Placental pericyte (primary cell): ENCODE measurements at places on chromosomes 5 and 9. TPM values are rescaled to one million over a fixed set of nuclear protein-coding genes. Genes with fewer than 3 reads are reported as not detected.

Gene CRHBP
- total RNA-seq, result 1.0 TPM in 1 of 2 replicates, not detected in the other

Gene C5orf52
- not detected in 2 replicates for total RNA-seq

Gene FRRS1L
- total RNA-seq, result not detected in 2 replicates

Gene NR2F1-AS1
- 33.8 and 42.9 TPM in 2 replicates for total RNA-seq

Gene SGCD
- total RNA-seq, result 0.88 and 2.9 TPM in 2 replicates

Gene CAMLG
- 21.0 and 25.8 TPM in 2 replicates for total RNA-seq

Gene SLC6A18
- total RNA-seq, result not detected in 2 replicates

Gene IFNA17
- not detected in 2 replicates for total RNA-seq

Gene IL3
- total RNA-seq, result not detected in 2 replicates

Gene ALDOB
- not detected in 2 replicates for total RNA-seq

Gene GPRIN1
- total RNA-seq, result 1.8 and 11.9 TPM in 2 replicates

Gene SLC46A2
- not detected in 2 replicates for total RNA-seq

Gene GNA14
- 0.43 and 1.3 TPM in 2 replicates for total RNA-seq

Gene PHF24
- not detected in 2 replicates for total RNA-seq

Gene EMB
- total RNA-seq, result 0.57 TPM in 1 of 2 replicates, not detected in the other

Gene ACOT12
- 0.57 and 0.66 TPM in 2 replicates for total RNA-seq

Gene COL27A1
- total RNA-seq, result 4.6 and 29.2 TPM in 2 replicates

Gene SHOC1
- total RNA-seq, result under 0.01 and 0.14 TPM in 2 replicates

Gene WDR31
- 0.43 and 1.3 TPM in 2 replicates for total RNA-seq

Gene ZNF608
- total RNA-seq, result 5.5 and 11.5 TPM in 2 replicates

Gene CCT5
- 332 and 524 TPM in 2 replicates for total RNA-seq

Gene PCDHA8
- under 0.01 TPM in 1 of 2 replicates, not detected in the other for total RNA-seq

Gene GCNT4
- 1.1 and 1.3 TPM in 2 replicates for total RNA-seq
